OCI-LY7 (cell line): ENCODE measurements at places on chromosomes 2 and 18.

- DNase-seq = no peak
Observed at GRCh38 chr2:106197878-106198277, 3.8 kb upstream of the UXS1 start.

GRCh38 chr2:159564081-159564480 is 52.3 kb downstream of the BAZ2B start:
- no peak for DNase-seq

GRCh38 chr18:76765649-76766048 is 56.7 kb upstream of the ZNF236 start:
- DNase-seq = no peak

GRCh38 chr2:219672406-219672805 is 45.0 kb downstream of the SLC4A3 start:
- DNase-seq = no peak

DNA sequence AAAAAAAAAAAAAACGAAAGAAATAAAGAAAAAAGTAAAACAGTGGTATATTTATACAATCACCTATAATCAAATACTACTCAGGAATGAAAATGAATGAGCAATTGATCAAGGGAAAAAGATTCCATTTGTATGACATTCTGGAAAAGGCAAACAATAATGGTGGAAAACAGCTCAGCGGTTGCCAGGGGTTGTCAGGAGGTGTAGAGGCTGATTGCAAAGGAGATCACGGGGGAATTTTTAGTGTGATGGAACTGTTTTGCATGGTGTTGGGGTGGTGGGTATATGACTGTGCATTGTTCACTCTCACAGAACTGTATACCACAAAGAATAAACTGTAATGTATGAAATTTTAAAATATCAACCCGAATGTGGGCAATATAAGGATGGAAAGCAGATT is 45.5 kb upstream of the INPP4A start:
- DNase-seq = no peak

DNA sequence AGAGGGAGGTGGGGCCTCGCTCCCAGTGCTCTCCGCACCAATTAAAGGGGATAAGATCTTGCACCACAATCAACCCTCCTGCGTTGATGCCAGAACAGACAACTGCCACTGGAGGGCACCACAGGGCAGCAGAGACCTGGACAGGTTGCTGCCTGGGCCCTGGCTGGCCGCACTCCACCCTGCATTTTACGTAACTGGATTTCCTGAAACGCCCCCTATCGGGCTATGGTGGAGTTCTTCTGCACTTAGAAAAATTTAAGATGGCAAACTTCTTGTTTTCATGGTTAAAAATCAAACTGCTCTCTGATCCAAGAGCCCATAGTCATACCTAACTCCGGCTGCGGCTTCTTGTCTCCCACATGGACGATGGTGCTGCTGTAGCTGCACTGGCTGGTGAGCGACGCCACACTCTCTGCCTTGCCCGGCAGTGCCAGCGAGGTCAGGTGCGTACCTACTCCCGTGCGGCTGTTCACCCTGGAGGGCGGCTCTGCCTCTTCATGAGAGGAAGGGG is 16.8 kb upstream of the HES6 start:
- peak; percentile 70 for DNase-seq

GRCh38 chr2:85310330-85310729 is 17.5 kb downstream of the TGOLN2 start:
- peak; percentile 31 for DNase-seq

- DNase-seq = no peak
Observed at GRCh38 chr2:26011990-26012856, 21.7 kb upstream of the RAB10 start.

GRCh38 chr2:177763531-177764265 is 308.9 kb downstream of the PDE11A start:
- peak; percentile 61 for DNase-seq

GRCh38 chr2:153072077-153072476 is 353.7 kb downstream of the ARL6IP6 start:
- DNase-seq = no peak

- no peak for DNase-seq
Observed at GRCh38 chr2:132936791-132937190, 266.8 kb upstream of the LYPD1 start.

DNA sequence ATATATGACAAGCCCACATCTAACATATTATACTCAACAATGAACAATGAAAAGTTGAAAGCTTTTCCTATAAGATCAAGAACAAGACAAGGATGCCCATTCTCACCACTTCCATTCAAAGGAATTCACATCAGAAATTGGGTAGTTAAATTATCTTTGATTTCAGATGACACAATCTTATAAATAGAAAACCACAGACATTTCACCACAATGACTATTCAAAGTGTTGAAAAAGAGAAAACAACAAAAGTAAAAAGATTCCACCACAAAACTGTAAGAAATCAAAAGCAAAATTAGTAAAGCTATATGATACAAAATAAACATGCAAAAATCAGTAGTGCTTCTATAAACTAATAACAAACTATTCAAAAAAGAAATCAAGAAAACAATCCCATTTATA is 279.7 kb upstream of the MYT1L start:
- no peak for DNase-seq

DNA sequence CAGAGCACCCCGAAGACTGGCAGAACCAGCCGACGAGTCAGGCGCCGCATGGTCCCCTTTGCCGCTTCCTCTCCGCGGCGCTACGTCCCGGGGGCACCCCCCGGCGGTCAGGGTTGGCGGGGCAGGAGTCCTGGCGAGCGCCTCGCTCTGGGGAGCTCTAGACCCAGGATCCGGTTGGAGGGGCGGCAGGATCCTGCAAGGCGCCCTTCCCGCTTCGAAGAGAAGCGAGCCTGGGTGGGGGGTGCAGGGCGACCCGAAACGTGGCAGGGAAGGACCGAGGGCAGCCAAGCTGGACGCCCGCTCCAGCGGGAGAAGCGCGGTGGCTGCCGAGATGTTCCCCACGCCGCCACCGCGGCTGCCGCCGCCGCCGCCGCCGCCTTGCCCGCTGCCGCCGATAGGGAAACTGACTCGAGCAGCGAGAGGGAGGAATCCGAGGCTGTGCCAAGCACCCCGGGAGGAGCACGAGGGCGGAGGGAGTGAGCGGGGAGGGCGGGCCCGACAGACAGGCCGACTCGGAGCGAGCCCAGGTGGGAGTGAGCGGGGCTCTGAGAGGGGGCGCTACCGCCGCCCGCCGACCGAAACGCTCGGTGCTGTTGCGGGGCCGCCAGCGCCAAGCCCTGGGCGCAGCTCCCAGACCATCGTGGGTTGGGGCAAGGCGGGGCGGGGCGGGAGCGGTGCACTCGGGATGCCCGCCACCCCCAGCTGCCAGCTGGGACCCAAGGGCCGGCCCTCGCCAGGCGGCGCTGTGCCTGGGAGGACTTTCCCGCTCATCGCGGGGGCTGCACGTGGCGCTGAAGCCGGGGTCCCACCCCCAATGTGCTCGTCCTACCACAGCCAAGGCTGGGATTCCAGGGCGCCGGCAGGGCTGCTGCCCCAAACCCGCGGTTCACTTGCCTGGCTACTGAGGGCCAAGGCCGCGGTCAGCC is at the start of gene GALNT14:
GALNT14 (minus strand) TSS at position 404 of the 926 bp plus-strand sequence; CDS start at position 50, 354 bp downstream.
- peak; percentile 87 for DNase-seq

- DNase-seq = peak; percentile 65
Observed at GRCh38 chr2:70964596-70965386, 13.6 kb upstream of the ANKRD53 start.

DNA sequence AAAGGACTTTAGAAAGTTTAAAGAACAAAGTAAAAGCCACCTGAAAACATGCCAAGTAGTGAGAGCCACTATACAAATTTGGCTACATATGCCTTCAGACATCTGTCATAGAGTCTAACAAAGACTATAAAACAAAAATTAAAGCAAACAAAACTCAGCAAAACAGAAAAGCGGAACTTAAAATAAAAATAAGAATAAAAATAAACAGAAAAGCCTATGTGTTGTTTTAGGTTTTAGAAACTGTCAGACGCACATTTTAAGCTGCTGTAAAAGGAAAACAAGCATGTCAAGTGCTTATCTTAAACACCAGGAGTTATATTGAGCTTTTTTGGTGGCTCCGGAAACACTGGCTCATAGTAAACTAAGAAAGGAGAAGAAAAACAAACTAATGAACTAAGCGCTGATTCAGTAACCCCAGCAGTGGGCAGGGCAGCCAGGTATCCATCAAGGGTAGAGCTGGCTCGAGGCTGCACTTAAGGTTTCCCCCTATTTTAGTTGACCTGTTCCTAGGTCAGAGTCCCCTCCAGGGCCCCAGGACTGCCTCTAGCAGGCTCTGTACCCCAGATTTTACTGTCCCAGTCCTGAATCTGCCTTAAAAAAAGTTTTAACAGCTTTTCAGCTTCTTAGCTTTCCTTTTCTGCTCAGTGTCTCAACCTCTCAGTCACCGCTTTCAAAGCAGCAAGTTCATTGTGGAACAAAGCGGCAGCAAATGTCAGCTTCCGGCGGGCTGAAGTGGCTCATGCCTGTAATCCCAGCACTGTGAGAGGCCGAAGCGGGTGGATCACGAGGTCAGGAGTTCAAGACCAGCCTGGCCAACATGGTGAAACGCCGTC is 15.4 kb upstream of the RMC1 start:
- peak; percentile 33 for DNase-seq

GRCh38 chr2:127479866-127480743 is 46.2 kb downstream of the IWS1 start:
- no peak for DNase-seq

- no peak for DNase-seq
Observed at GRCh38 chr18:44712025-44712424, 31.3 kb downstream of the SETBP1 start.

GRCh38 chr18:55579501-55580270 is 8.3 kb downstream of the TCF4 start:
- no peak for DNase-seq

- DNase-seq = no peak
Observed at GRCh38 chr2:188919824-188920223, 54.3 kb upstream of the COL3A1 start.

GRCh38 chr2:170165129-170165528 is 12.8 kb upstream of the MYO3B start:
- no peak for DNase-seq

- no peak for DNase-seq
Observed at GRCh38 chr18:55013086-55013485, 53.8 kb upstream of the CCDC68 start.

GRCh38 chr2:130377491-130377890 is 21.6 kb downstream of the PTPN18 start:
- DNase-seq = no peak

DNA sequence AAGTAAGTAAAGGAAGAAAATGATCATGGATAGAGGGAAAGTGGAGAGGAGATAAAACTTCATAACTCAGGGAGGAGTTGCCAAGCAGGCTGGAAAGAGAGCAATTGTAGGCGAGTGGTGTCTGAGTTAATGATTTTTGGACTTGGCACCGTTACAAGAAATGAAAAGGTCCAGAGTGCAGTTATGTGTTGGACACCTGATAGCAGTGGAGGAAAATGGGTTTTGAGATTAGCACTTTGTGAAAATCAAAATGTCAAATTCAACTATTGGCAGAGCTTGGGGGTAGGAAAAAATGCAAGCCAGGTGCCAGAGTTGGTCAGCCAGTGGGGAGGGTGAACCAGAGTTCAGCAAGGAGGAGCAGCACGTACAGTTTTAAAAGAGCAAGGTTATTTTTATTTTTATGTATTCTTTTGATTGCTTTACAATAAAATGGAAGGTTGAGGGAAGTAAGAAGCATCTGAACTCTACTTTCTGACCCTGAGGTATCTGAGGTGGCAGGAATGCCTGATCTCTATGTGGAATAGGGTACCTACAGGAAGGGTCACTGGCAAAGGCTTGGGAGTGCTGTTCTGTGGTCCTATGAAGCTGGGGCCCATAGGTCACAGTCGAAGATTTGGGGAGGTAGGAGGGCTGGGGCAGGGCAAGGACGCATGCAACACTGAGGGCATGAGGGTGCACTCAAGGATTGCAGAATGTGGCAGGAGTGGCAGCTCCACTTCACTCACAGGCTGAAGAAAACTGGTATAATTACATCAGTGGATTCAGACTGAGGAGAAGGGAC is 127.5 kb downstream of the CD8B2 start:
- DNase-seq = no peak

DNA sequence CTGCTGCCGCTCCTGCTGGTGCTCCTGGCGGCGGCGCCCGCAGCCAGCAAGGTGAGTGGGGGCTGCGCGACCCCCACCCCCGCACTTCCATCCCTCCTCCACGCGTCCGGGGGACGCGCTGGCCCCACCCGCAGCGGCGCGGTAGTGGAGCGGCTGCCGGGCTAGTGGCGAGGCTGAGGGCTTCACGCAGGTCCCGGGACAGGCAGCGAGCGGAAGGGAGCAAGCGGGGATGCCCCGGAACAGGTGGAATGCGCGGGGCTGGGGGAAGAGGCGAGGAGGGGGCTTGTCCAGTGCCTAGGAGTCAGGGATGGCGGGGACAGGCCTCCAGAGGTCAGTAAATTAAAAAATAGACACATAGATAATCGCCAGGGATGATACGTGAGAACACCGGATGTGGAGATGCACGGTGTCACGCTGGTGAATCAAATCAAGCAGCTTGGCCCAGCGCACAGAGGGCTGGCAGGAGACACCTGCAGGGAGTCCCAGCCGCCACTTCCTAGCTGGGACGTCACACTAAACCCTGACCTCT is 403 bp downstream of the COL4A3 start:
- peak; percentile 63 for DNase-seq

GRCh38 chr2:28713577-28714298 is 37.9 kb upstream of the PPP1CB start:
- no peak for DNase-seq

DNA sequence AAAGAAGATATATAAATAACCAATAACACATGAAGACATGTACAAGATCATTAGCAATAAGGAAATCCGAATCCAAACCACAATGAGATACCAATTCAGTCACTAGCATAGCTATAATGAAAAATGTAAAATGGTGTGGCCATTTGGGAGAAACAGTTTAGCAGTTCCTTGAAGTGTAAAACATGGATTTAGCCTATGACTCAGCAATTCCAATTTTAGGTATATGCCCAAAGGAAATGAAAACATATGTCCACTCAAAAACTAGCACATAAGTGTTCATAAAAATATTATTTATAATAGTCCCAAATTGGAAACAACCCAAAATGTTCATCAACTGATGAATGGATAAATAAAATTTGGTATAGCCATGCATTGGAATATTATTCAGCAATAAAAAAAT is 165.5 kb upstream of the CRIM1 start:
- no peak for DNase-seq

DNA sequence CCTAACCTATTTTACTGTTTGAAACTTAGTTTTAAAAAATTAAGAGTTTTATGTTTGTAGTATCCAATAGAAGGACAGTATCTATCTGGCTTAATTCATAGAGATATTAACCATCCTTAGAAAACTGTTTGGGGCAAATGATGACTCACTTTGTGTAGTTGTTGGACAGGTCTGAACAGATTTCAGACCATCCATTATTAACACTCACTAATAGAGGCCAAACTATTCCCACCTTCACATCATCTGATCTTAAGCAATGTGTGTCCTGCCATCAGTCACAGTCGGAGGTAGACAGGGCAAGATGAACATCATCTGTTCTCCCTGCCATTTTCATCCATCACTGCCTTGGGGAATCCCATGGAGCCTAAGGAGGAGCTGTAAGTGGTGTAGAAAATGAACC is 164.6 kb upstream of the DCC start:
- DNase-seq = no peak

GRCh38 chr2:180578441-180578840 is 402.0 kb upstream of the UBE2E3 start:
- no peak for DNase-seq

GRCh38 chr2:189854187-189854586 is 69.9 kb downstream of the PMS1 start:
- no peak for DNase-seq

GRCh38 chr18:45894818-45895217 is 69.3 kb downstream of the SIGLEC15 start:
- DNase-seq = no peak
